ENCODE measurements at places on chromosomes 3 and 15.

DNA sequence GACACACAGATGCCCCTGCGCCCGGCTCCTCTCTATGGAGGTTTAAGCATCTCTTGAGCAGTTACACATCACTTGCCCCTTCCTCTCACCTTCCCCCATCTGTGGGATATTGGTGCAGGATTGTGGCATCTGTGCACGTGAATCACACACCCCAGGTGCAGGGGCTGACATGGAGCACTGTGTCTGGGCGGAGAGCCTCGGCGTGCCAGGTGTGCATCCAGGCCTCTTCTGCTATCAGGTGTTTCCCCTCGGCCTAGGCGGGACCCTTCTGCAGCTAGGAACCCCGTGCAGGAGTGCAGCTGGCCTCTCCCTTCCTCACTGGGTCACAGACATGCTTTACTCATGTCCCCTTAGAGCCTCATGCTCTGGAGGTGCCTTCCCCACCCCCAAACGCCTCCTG, 33.4 kb upstream of the MUC13 start:
- no peak for DNase-seq

DNA sequence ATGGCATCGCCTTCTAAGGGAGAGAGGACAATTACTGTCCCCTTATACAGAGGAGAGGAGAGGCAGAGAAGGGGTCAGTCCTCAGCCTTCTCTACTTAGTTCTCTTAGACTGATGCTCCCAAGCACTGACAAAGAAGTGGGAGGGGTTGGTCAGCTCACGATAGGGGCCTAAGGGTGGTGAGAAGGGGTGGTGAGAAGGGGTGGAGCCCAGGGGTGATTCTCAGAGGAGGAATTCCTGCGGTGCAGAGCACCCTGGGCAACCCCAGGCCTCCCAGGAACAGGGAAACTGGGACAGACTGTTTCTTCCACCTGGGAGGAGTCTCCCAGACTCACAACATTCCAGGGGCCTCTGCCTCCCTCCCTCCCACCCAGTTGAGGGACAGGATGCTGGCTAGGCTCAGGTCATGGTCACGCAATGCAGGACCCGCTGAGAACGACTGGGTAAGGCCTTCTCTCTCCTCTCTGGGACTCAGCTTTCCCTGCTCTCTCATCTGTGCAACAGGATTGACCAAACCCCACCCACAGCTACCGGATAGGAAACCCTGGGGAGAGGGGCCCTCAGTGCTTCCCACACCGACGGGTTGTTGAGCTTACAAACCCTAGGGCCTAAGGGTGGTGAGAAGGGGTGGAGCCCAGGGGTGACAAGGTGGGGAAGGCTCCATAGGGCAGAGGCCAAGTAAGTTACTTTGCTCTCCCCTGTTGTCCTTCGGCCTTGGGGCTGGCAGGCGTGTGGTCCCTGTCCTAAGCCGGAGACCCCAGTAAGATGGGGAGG, 1.5 kb downstream of the TPRA1 start:
- peak; percentile 71 for DNase-seq

GRCh38 chr3:60399861-60400845, 851.1 kb downstream of the FHIT start:
- no peak for DNase-seq

DNA sequence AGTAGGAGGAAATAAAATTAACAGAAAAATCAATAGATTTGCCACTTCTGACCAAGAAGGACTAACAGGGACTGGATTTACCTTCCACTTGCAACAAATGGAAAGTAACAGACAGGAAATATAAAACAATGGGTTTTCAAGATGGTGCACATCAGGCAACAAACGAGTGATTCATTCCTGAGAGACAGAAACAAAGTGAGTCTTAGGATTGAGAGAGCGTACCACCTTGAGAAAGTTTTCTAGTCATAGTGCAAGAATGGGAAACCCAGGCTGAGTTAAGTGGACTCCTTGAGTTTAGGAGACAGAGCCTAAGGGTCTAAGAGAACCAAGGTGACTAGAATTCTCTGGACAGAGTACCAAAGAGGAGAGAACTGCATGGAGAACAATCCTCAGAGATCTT, 101.7 kb downstream of the PPP2R3A start:
- DNase-seq = no peak

- no peak for DNase-seq
These were observed 41.3 kb upstream of the SLC22A13 start for GRCh38 chr3:38224357-38224756.

DNA sequence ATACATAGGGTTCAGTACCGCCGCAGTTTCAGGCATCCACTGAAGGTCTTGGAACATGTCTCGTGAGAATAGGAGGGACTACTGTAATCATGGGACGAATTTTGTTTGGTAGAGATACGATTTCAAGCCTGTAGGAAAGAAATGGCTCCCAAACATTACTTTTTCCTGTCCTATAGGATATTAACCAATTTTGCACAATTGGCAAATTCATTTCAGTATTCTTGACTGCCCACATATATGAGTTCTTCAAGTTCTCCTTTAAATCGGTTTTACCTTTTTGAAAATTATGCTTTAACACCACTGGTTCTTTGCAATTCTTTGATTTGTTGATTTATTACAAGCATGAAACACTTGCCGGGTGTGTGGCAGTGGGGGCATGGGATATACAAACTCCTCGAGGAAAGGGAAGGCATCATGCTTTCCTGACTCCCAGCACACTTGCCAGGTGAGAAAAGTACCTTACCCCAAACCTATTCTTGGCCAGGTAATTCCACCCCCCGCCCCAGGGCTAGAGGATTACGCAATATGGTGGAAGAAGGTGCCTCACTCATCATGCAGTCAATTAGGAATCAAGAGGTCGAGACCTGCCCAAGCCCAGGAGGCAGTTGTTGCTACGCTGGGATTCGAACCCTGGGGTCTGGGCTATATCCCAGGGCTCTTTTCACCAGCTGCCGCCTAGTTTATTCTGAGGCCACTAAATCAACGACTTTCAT, 584 bp upstream of the LARS2 start:
- DNase-seq = no peak

GRCh38 chr15:94972314-94972713, 741.0 kb downstream of the MCTP2 start:
- DNase-seq = no peak

DNA sequence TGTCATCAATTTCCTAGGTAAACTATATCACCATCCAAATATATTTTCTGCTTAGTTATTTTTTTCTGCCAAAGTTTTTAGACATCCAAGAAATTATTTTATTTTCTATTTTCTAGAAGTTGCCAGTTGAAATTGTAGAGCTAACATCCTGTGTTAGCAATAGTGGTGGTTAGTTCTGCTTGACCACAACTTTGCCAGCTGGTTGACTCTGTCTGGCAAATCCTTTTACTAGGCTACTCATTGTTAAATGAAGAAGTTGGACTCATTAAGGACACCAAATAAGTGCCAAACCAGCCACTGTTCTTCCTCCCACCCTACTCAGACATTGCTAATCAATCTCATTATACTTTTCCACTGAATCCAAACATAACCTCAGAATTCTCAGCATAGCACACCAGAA, 15.4 kb upstream of the CRBN start:
- no peak for DNase-seq

DNA sequence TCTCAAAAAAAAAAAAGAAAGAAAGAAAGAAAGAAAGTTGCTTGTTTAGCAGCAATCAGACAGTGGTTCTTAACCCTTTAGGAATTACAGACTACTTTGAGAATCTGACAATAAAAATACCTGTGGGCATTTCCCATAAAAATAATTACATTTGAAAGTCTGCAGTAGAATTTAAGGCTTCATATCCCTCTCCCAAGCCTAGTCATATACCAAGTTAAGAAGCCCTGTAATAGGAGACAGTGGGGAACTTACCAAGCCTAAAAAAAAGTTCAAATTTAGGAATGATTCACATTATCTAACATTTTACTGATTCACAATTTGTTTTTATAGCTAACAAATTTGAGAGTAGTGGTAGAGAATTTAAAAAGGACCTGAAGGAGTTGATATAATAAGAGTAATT, 47.5 kb downstream of the LRRFIP2 start:
- no peak for DNase-seq

GRCh38 chr3:183217548-183218332, 35.3 kb upstream of the B3GNT5 start:
- no peak for DNase-seq

GRCh38 chr15:42147431-42147735, 9.1 kb downstream of the PLA2G4F start:
- no peak for DNase-seq

Data from erythroblast (primary cell).